ENCODE measurements at places on chromosomes 6 and 20.
A peak's percentile ranks its signal among the peaks of the same experiment; 100 is the strongest.

DNA sequence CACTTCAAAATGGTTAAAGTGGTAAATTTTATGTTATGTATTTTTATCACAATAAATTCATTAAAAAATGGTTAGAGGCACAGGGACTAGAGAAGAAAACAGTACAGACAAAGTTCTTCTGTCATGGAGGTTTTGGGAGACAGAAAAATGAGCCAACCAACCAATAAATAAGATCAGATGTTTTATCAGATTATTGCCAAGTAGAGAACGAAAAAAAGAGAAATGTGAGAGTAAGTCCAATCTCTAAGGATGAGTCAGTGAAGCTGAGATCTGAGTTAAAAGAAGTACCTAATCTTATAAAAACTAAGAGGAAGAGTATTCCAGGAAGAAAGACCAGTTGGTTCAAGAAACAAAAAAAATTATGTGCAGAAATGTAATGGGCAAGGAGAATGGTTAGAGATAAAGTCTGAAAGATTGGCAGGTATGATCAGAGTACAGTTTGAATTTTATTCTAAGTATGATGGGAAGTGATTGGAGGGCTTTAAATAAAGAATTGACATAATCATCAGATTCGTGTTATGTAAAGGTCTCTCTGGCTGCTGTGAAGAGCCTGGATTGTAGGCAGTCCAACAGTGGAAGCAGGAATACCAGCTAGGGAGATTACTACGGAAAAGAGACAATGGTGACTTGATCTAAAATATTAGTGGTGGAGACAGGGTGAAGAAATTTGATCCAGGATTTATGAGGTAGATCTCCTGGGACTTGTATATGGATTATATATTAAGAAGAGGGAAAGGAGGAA is 79.6 kb downstream of the RCAN2 start:
- no peak for DNase-seq

DNA sequence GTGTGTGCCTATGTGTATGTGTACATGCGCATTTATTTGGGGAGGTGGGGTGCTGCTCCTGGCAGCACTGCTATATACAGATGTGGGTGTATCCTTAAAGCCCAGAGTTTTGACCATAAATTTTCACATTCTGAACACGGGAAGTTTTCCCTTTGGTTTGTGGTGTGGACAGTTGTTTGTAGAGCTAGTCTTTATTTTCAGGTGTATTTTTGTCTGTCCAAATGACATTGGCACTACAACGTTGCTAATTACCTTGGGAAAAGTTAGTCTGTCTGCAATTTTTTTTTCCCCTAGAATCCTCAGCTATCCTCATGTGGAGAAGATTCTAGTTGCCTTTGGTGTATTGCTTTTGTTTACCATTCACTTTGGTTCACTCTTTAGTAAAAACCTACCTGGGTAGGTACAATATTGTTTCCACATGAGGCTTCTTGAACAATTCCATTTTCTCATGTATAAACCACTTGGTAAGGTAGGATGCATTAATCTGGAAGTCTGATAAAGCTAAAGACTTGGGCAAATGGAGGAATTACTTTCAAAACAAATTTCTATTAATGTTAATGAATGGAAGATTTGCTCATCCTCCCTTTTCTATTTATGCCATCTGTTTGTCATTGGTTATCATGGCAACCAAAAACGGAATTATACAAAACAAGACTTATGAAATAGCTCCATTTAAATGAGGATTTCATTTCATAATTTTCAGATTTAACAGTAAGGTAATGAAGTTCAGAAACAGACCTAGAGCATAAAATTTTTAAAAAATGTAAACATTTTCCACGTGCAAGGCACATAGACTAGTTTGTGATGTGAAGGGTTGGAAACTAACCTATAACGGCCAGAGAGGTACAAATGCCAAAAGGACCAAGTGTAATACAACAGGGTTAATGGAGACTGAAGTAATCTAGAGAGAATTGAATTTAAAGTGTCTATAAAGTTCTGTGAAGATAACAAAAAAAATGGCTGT is 3.9 kb downstream of the CCN2 start:
- DNase-seq = no peak

- no peak for DNase-seq
These were observed 123.1 kb downstream of the RNGTT start for GRCh38 chr6:88840289-88840688.

- DNase-seq = peak; percentile 65
These were observed 806 bp downstream of the MICAL1 start for GRCh38 chr6:109454496-109455436.

DNA sequence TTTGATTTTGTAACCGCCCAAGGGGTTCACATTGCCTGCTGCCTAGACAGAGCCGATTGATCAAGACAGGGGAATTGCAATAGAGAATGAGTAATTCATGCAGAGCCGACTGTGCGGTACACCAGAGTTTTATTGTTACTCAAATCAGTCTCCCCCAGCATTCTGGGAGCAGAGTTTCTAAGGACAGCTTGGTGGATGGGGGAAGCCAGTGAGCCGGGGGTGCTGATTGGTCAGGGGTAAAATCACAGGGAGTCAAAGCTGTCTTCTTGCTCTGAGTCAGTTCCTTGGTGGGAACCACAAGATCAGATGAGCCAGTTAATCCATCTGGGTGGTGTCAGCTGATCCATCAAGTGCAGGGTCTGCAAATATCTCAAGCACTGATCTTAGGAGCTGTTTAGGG is 60.0 kb upstream of the EZR start:
- DNase-seq = peak; percentile 80

GRCh38 chr20:62742979-62743776 is 34.5 kb downstream of the NTSR1 start:
- DNase-seq = no peak

DNA sequence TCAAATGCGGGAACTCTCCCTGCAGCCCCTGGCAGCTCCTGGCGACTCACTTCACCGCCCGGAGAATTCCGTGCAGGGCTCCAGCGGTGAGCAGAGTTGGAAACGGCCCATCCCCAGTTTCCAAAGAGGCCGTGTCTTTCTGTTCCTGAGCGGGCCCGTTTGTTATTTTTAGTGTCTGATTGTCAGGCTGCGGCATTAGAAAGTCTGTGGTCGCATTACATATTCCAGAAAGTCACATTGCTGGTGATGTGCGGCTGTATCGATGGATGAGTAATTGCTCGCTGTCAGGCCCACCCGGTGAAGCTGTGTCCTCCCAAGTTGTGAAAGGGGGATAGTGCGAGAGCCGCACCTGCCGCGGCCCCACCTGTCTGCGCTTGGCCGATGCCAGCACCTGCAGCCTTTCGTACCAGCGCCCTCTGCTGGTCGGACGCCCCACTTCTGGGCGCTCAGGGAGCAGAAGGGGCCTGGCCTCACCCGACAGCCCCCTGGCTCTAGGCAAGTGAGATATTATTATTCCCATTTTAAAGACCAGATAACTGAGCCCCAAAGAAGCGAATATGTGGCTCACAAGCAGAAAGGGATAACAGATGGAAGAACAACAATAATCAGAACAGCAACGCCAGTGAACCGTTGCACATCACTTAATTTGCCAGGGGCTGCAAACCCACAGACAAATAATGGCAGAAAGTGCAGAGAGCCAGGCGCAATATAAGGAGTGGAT is 244.9 kb downstream of the TSHZ2 start:
- peak; percentile 84 for DNase-seq

GRCh38 chr20:25090492-25091429 is 8.8 kb upstream of the VSX1 start:
- peak; percentile 70 for DNase-seq

DNA sequence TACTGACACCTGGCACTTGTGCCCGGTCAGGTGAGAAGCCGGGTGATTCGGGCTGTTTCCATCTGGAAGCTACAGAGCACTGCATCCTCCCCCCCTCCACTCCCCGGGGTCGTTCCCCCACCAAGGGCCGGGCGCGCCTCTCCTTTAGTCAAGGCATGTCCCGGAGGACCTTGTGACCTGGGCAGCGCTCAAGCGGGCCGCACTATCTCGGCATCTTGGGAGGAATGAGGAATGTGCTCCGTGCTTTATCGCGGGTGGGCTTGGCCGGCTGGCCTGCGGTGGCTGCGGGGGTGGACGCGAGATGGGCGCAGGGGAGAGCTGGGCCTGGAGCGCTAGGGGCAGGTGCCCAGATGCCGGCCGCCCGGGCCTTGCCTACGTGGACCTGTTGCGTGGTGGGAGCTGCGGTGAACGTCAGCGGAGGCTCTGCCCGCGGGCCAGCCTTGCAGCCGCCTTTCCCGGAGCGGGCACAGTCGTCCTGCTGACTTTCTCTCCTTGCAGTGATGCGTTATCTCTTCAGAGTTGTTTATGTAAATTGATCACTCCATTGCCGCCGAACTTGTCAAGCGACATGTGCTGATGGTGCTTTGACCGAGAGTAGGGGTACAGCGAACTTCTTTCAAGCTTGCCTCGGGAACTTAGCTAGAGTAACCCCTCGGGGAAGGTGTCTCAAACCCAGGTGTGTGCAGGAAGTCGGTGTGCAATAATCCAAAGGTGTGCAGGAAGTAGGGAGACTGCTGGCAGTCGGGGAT is 1.1 kb downstream of the LRRC1 start:
- DNase-seq = peak; percentile 13

GRCh38 chr20:62292108-62292507 is 10.7 kb upstream of the ADRM1 start:
- DNase-seq = no peak

DNA sequence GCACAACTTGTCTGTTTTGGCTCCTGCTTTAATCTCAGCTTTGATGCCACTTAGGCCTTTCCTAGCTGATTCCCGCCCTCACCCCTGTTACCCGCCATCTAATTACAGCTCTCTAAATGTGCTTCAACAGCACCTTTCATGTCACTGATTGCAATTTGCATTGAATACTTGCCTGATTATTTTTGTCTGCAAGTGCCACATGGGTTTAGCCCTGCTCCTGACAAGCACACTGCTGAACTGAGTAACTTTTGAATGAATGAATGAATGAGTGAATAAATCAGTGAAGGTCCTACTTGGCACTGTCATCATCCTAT is 591 bp upstream of the DCBLD1 start:
- DNase-seq = no peak

GRCh38 chr6:30267423-30267822 is 54.2 kb upstream of the TRIM26 start:
- no peak for DNase-seq

DNA sequence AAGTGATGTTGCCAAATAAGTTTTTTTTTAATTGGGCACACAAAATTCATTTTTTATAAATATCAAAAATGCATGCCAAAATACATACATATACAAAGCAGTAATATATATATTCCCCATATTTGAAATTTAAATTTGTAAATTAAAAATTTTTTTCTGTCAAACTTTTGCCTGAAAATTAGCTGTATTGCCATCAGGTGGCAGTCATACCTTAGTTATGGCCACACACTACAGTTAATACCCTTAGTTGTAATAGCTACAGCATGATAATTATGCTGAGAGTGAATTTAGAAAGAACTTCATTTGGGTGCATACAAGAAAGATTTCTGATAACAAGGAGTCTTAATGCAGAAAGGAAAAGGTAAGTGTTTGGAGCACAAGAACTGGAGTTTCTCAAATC is 46.2 kb upstream of the SDHAF4 start:
- DNase-seq = no peak

- DNase-seq = no peak
These were observed 15.5 kb downstream of the RIPOR3 start for GRCh38 chr20:50675671-50676376.

GRCh38 chr20:63017826-63018411 is 11.2 kb upstream of the BHLHE23 start:
- DNase-seq = no peak

- DNase-seq = no peak
These were observed 139.5 kb downstream of the ALDH8A1 start for GRCh38 chr6:134810402-134810801.

DNA sequence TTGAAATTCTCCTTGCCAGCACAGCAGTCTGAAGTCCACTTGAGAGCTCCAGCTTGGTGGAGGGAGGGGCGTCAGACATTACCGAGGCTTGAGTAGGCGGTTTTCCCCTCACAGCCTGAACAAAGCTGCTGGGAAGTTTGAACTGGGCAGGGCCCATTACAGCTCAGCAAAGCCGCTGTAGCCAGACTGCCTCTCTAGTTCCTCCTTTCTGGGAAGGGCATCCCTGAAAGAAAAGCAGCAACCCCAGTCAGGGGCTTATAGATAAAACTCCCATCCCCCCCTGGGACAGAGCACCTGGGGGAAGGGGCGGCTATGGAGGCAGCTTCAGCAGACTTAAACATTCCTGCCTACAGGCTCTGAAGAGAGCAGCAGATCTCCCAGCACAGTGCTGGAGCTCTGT is 325.3 kb downstream of the GJA1 start:
- DNase-seq = no peak

DNA sequence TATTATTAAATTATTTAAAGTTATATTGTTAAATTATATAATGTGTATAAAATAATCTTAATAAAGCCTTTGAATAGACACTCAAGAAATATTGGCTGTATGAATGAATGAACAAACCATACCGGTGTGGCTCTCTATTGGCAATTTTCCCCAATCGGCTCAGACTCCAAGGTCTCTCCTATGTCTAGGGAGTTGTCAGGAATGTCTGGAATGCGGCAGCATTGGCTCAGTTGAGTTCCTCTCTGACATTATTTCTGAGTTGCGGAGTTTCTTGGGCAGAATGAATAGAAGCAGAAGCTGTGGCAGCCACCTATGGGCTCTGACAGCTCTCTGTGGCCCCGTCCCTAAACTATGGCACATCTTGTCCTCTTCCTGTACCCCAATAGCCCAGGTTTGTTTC is 111.0 kb downstream of the SOBP start:
- no peak for DNase-seq

DNA sequence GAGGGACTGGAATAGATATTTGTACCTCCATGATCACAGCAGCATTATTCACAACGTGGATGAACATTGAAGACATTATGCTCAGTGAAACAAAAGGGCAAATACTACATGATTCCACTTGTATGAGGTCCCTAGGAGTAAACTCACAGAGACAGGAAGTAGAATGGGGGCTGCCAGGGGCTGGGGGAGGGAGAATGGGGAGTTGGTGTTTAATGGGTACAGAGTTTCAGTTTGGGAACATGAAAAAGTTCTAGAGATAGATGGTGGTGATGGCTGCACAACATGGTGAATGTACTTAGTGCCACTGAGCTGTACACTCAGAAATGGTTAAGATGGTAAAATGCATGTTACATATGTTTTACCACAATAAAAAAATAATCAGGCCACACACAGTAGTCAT is 164.3 kb upstream of the RREB1 start:
- no peak for DNase-seq

DNA sequence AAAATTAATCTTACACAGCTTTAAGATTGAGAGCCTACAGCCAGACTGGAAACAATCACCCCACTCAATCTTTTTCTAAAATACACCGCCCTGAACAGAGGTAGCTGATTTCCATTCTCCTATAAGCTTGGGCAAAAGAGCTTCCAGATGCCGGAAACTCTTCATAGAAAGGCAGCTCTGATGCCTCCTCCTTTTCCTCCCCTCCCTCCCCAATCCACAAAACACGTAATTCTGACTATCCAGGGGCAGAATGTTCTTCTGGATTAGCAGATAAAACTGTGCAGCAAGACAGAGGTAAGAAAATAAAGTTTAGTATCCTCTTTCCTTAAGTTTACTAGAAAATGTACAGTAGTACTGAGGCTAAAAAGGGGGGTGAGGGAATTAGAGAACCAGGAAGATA is 15.8 kb downstream of the ADNP start:
- no peak for DNase-seq

DNA sequence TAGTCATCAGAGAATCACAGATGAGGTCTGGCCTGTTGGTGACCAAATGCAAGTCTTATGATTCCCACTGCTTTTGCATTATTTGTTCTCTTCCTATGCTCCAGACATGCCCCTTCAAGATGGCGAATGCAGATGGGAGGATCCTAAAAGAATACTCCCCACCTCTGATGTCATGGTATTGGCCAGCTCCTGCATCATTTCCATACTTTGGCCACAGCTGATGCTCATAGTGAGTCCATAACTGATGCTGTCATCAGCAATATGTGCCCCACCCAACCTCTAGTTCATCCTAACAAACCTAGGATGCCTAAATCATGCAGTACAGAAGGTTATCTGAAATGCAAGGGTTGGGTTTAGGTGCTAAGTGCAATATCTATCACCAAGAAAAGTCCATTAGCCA is 5.4 kb upstream of the WFDC9 start:
- DNase-seq = no peak
